ENCODE measurements at places on chromosomes 7 and 10. TPM values are rescaled to one million over a fixed set of nuclear protein-coding genes. Genes with fewer than 3 reads are reported as not detected.

Gene TCERG1L
- not detected for total RNA-seq

DNA sequence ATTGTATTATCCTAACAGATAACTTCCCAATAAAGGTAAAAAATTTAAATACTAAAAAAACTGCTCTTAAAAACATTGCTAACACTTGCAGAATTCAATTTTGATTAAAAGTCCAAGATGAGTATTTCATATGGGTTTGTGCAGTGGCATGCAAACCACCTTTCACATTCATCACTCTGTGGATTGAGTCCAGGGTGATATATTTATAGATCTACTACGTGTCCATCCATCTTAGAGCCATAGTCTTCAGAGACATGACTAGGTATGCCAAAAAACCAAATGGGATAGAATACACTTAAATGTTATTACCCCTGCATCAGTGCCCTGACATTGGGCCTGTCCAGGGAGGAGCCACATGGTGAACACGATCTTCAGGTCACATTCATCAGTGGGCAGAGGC, 96.0 kb downstream of the DOCK4 start:
- no peaks in the 10 kb centered on the region for H3K4me1 ChIP-seq
- H3K27me3 ChIP-seq: peaks cover 3% of the 10 kb centered on the region
- H3K36me3 ChIP-seq: no peaks in the 10 kb centered on the region
- no peak overlapping the region for H3K27ac ChIP-seq

- H3K4me3 ChIP-seq: no peak overlapping the region
- H3K27me3 ChIP-seq: no peaks in the 10 kb centered on the region
- H3K27ac ChIP-seq: peak overlapping the region; percentile 63
- H3K36me3 ChIP-seq: peaks cover 54% of the 10 kb centered on the region
- peaks cover 31% of the 10 kb centered on the region for H3K4me1 ChIP-seq
These were observed 27.4 kb downstream of the GTF2I start for GRCh38 chr7:74684921-74685320.

Gene ATRNL1
- total RNA-seq: 1.2 TPM

Gene SHTN1
- not detected for total RNA-seq

GRCh38 chr7:26515314-26515842, 223.7 kb downstream of the SNX10 start:
- H3K4me1 ChIP-seq: no peaks in the 10 kb centered on the region
- peaks cover 27% of the 10 kb centered on the region for H3K27me3 ChIP-seq
- H3K36me3 ChIP-seq: no peaks in the 10 kb centered on the region
- no peak for DNase-seq

Gene HGF
- not detected for total RNA-seq

Gene CALD1
- total RNA-seq: 0.33 TPM

DNA sequence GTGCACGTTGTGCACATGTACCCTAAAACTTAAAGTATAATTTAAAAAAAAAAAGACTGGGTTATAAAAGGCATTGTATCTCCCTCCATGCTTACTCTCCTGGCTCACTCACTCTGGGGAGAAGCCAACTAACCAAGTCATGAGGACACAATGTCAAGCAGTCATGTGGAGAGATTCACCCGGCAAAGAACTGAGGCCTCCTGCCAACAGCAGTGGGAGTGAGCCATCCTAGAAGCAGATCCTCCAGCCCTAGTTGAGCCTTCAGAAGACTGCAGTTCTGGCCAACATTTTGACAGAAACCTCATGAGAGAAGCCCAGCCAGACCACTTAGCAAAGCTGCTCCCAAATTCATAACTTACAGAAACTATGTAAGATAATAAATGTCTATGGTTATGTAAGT, 521.7 kb upstream of the FZD8 start:
- H3K4me1 ChIP-seq: no peaks in the 10 kb centered on the region
- no peaks in the 10 kb centered on the region for H3K27me3 ChIP-seq
- DNase-seq: no peak
- no peak overlapping the region for H3K27ac ChIP-seq
- no peak overlapping the region for H3K4me3 ChIP-seq

DNA sequence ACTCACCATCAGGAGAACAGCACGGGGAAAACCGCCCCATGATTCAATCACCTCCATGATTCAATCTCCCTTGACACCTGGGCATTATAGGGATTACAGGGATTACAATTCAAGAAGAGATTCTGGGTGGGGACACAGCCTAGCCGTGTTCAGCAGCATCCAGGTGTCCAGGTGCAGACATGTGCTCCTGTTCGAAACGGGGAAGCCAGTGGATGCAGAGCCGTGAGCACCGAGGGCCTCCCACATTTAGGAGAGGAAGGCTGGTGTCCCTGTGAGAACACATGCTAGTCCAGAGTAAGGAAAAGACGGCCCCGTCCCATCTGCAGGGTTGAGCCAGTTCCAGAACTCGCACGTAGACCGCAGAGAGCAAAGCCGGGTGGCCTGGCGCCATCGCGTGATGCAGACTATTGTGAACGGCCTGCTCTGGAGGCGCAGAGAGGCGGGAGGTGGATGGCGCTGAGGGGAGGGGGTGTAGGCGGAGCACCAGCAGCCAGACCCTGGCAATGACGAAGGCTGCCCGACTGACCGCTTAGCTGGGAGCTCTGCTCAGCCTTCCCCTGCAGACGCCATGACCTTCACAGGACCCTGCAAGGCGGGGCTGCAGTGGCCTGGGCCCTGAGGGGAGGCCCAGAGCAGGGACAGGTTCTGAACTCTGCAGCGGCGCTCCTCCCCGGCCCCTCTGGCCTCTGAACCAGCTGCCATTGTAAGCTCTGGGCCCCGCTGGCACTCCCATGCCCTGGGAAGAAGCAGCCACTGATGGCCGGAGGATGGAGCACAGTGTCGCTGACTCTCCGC, 141.6 kb upstream of the TCERG1L start:
- no peak overlapping the region for H3K4me3 ChIP-seq
- H3K36me3 ChIP-seq: no peaks in the 10 kb centered on the region
- no peaks in the 10 kb centered on the region for H3K4me1 ChIP-seq
- DNase-seq: no peak
- H3K27ac ChIP-seq: no peak overlapping the region
- H3K27me3 ChIP-seq: peaks cover 16% of the 10 kb centered on the region

- no peak for DNase-seq
- H3K4me3 ChIP-seq: no peak overlapping the region
- H3K27ac ChIP-seq: no peak overlapping the region
- H3K36me3 ChIP-seq: no peaks in the 10 kb centered on the region
These were observed 4.7 kb upstream of the EBLN1 start for GRCh38 chr10:22222236-22223190.

DNA sequence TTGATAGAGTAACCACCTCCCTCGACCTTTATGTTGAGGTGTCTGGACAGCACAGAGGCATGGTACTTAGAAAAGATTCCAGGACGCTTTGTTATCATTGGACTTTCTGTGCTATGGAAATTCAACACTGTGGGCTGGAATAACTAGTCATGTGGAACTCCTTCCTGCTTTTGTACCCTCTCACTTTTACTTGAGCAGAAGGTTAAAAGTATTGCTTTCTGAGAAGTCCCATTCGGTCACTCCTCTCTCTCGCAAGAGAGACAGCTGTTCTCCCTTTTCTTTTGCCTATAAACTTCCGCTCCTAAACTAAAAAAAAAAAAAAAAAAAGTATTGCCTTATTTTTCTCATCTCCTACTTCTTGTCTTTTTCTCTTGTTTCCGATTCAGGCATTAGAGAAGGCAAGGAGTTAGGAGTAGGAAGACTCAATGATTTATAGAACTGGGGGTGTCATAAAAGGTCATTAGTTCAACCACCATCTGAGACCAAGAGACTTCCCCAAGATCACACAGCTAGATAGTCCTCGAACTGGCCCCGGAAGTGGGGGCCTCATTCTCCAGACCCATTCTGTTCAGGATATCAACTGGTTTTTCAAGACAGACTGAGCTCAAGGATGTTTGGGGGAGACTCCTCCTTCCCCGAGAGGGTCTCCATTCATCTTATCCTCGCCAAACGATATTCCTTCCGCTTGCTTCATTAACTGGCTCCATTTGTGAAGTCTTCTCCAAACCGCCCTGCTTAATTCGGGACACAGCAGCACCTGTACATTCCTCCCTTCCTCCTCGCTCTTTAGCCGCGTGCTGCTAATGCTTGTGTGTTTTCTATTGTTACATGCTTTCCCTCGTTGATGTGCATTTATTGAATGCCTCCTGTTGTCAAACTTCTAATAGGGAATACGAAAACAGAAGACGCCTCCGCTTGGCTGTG, 995 bp upstream of the INPP5F start:
- H3K27ac ChIP-seq: peak overlapping the region; percentile 81
- peak overlapping the region; percentile 92 for H3K4me3 ChIP-seq
- no peaks in the 10 kb centered on the region for H3K27me3 ChIP-seq

Measured in activated B cell treated with CpG ODN at 0.5 μM for 24 hours (primary cell).